Sciatic nerve (tissue), 2 donors: ENCODE measurements at places on chromosomes 12 and 14.

DNA sequence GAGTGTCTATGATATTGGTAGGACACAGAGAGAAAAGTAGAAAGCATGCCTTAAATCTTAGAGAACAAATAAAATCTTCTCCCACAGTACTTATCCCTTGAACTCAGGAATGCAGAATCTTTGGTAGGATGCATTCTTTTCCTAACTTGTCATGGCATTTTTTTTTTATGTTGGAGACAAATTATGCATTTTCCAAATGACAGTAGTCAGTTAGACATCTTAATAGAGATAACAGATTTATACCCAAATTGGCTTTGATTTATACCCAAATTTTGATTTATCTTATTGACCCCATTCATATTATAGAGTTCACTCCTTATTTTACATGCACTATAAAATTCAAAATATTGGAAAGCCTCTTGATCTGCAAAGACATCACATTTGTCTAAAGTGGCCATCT lies 132.9 kb downstream of the CNTN1 start:
- DNase-seq = no peak

DNA sequence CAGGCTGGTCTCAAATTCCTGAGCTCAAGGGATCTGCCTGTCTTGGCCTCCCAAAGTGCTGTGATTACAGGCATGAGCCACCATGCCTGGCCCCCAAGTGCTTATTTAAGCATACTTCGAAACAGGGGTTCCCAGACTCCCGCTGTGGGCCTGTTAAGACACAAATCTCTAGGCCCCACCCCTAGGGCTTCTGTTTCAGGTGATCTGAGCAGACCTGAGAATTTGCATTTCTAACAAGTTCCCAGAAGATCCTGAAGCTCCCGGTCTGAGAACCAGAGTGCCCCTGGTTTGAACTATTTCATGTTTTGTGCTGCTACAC lies 25.0 kb downstream of the GCH1 start:
- DNase-seq = no peak

DNA sequence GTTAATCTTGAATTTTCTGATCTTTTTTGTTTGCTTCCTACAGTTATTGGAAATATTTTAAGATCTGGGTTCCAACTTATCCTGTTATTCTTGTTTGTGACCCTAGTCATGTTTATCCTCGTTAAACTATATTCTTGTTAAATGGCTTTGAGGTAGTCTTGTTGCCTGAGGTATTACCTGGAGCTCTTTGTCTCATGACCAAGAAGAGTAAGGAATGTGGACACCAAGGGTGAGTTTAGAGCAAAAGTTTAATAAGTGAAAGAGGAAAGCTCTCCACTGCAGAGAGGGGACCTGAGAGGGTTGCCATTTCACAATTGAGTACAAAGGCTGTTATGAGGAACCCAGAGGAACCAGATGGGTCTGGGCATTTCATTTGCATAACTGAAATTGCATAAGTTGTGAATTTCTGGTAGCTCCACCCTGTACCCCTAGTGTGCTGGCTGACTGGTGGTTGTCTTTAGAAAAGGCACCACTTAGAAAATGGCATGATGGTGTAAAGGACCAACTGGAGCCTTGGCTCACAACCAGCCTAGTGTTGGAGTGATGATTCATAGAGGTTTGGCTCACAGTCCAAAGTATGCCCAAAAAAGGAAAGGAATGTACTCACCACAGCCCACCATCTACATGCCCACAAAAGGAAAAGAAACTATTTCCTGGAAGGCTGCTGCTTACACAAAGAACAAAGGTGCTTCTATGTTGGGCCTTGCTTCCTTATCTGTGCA lies 36.7 kb upstream of the RESF1 start:
- DNase-seq = no peak

DNA sequence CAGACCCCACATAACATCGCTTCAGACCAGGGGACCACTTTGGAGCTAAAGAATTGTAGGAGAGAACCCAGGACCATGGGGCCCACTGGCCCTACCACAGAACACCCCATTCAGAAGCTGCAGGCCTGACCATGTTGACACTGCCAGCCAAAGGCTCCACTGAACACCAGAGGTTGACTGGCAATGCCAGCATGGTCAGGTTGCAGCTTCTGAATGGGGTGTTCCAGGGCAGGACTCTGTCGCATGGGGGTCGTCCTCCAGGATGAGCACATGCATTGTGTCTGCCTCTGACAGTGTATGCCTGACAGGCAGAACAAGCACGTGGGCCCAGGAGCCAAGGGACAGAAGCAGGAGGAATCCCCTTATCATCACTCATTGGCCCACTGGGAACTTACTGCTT lies 34.1 kb downstream of the DIO3 start:
- no peak for DNase-seq

DNA sequence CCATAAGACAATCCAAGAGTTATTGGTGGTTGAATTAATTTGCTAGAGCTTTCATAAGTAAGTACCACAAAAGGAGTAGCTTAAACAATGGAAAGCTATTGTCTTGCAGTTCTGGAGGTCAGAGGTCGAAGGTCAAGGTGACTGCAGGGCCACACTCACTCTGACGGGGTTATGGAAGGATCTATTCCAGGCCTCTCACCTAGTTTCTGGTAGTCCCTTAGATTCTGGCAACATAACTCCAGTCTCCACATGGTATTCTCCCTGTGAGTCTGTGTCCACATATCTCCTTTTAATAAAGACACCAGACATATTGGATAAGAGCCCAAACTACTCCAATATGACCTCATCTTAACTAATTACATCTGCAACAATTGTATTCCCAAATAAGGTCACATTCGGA lies 273.4 kb downstream of the FOXN3 start:
- no peak for DNase-seq

GRCh38 chr12:113889076-113889475 lies 77.0 kb downstream of the RBM19 start:
- DNase-seq = no peak

DNA sequence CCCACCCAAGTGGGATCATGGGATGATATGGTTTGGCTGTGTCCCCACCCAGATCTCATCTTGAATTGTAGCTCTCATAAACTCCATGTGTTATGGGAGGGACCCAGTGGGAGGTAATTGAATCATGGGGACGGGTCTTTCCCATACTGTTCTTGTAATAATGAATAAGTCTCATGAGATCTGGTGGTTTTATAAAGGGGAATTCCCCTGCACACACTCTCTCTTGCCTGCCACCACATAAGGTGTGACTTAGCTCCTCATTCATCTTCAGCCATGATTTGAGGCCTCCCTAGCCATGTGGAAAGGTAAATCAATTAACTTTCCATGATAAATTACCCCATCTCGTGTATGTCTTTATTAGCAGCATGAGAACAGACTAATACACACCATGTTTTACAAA lies 109.2 kb downstream of the IGF1 start:
- no peak for DNase-seq

DNA sequence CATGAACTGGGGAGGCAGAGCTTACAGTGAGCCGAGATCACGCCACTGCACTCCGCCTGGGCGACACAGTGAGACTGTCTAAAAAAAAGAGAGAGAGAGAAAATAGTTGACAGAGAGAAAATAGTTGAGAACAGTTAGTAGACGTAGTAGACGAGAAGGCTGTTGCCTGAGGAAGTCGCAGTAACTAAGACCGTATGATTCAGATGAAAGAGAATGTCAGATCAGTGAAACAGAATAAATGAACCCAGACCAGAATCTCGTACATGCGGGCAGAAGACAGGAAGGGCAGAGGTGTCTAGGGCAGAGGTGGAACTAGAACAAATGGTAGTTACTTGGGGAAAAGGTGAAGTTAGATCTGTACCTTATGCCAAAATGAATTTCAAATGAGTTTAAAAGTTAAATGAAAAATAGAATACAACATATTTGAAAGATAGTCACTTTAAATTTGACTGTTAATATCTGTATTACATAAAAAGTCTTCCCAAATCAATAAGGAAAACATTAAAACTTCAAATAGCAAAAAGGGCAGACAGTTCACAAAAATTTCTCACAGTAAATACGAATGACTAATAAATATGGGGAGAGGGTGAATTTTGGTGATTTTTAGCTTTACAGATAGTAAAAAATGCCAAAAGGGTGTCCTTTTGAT lies 17.7 kb downstream of the MDM2 start:
- DNase-seq = no peak

DNA sequence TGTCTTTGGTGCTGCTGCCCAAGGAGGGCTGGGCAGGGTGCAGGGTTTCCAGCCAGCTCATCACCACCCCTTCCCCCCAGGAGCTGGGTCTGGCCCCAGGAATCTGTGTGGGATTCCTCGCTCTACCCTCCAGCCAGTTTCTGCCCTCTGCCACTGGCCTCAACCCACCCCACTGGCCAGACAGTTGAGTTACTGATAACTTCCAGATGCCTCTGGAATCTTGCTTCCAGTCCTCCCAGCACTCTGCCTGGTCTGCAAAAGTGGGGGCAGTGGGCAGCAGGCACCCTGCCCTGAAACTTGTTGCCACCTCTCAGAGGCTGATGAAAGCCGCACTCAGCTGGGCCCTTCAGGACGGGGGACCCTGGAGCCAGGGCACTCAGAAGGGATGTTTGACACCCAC lies 20.1 kb upstream of the TBX3 start:
- no peak for DNase-seq

- no peak for DNase-seq
Observed at GRCh38 chr14:57812741-57813140, 53.2 kb downstream of the SLC35F4 start.

- DNase-seq = no peak
Observed at GRCh38 chr14:45970621-45971020, 681.0 kb downstream of the RPL10L start.

DNA sequence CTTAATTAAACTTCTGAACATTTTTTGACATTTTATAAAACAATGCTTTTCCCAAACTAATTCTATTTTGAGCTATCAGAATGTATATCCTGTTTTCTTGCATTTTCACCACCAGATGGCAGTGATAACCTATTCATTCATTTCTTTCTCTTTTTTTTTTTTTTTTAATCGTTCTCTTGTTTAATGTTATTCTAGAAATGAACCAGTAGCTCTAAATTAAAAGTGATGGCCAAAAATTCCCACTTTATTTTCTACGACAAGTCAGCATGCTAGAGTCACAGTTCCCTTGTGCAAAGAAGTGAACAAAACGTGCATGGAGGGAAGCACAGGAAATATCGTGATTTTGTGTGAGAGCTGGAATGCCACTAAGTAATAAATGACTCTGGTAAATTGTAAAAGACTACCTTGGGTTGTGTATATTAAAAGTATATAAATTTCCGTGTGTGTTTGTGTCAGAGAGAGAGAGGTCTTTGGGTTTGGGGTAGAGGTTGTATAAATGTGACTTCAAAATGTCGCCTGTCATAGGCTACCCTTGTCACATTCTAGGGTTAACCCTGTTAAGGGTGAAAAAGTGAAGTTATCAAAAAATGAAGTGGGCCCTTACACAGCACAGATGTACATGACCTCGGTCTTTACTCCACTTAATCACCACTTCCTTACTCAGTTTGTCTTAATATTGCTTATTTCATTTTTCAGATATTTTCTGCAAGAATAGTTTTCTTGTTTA lies 40.4 kb upstream of the LDHB start:
- DNase-seq = no peak

- no peak for DNase-seq
Observed at GRCh38 chr14:55370883-55371455, 40.7 kb downstream of the ATG14 start.

GRCh38 chr14:60630129-60630528 lies 19.1 kb downstream of the SIX1 start:
- DNase-seq = no peak
